Tibial nerve (tissue), 4 donors: ENCODE measurements at places on chromosomes 6 and 20.

DNA sequence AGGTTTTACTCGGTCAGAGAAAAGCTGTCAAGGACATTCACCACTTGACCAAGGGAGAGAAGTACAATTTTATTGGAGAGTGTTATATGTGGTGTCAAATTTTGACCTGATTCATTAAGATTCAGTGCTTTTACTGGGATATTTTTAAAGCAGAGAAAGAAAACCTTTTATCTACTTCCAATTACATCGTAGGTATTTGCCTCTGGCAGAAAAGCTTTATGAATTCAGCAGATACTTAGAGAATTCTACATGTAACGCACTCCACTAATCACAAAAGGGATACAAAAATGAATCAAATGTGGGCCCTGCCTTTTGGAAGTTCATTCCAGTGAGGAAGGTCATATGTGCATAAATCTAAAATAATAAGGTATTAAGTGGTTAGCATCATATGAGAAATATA, 133.7 kb downstream of the STXBP5 start:
- no peak for DNase-seq

GRCh38 chr20:33731693-33732165, at the start of gene ZNF341:
ZNF341 (plus strand) TSS chr20:33731996; CDS start chr20:33732022, 26 bp downstream.
- DNase-seq, result peak; percentile 71

DNA sequence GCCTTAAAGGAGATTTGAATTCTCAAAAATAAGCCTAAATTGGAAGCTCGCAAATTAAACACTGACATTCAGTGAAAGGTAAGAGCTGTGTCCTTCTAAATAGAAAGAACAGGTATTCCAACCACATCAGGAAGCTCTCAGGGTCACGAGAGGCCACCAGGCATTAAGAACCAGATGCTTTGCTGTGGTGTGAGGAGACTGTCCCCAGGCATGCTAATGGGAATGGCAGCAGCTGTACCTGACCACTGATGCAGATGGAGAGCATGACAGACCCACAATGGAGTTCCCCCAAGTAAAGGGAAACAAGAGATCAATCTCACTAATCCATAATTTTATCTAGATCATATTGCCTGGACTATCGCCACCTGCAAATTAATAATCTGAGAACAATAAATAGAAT, 658.9 kb upstream of the NOX3 start:
- DNase-seq, result no peak

DNA sequence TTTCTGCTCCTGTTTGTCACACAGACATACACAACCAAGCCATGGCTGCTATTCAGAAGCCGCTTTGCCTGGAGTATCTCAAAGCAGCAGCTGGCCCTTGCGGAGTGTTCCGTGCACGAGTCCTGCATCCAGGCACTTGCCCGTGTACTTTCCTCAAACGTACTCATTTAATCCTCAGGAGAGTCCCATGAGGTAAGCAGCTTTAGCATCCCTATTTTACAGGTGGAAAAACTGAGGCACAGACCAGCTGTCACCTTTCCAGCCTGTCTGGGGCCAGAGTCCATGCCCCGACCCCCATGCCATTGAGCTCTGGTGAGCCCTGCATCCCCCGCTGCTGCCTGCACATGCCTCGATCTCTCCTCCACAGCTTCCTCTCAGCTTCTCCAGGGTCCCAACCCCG, 130.0 kb downstream of the ERMARD start:
- no peak for DNase-seq

DNA sequence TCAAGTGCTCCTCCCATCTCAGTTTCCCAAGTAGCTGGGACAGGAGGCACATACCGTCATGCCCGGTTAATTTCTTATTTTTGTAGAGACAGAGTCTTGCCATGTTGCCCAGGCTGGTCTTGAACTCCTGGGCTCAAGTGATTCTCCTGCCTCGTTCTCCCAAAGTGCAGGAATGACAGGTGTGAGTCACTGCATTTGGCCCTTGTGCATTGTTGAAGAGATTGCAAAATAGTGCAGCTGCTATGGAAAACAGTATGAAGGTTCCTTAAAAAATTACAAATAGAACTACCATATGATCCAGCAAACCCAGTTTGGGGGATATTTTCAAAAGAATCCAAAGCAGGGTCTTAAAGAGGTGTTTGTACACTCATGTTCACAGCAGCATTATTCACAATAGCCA, 69.1 kb downstream of the GJA10 start:
- no peak for DNase-seq

DNA sequence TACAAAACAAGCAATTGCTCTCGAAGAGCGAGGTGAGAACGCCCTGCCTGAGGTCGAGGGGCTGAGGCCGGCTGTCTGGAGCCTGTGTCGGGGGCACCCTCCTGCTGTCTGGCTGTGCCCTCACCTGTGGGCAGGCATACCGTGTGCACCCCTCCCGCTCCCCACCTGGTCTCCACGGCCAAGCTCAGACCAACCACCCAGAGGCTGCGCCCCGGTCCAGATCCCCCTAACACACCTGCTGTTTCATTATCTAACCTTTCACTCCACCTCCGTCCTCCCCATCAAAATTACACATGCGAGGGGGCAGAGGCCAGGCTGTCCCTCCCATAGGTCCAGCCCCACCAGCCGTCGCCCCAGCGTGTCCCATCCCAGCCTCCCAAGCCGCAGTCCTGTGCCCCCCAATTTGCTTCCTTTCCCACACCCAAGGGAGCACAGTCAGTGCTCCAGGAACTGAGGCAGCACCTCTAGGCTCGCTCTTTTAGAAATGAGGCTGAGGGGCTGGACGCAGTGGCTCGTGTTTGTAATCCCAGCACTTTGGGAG, 35.2 kb downstream of the NTSR1 start:
- no peak for DNase-seq

- no peak for DNase-seq
These were observed 20.0 kb downstream of the SUN5 start for GRCh38 chr20:32984196-32984595.

DNA sequence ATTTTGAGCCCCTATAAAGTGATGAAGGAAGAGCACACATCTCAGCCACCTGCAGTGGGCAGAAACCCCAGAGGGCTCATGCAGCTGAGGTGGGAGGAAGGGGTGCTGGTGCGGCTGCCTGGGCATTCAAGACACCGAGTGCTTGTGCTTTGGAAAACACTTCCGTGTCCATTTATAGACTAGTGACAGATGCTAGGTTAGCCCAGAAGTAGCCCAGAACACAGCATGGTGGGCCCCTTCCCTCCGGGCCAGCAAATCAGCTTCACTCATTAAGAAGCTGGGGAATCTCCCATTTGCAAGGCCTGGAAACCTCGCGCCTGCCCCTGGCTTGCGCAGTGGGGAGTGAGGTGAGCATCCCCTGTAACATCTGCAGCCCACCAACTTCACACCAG, 12.9 kb downstream of the BEND3 start:
- DNase-seq, result no peak

- no peak for DNase-seq
These were observed 175.3 kb upstream of the CST7 start for GRCh38 chr20:24773751-24774201.

DNA sequence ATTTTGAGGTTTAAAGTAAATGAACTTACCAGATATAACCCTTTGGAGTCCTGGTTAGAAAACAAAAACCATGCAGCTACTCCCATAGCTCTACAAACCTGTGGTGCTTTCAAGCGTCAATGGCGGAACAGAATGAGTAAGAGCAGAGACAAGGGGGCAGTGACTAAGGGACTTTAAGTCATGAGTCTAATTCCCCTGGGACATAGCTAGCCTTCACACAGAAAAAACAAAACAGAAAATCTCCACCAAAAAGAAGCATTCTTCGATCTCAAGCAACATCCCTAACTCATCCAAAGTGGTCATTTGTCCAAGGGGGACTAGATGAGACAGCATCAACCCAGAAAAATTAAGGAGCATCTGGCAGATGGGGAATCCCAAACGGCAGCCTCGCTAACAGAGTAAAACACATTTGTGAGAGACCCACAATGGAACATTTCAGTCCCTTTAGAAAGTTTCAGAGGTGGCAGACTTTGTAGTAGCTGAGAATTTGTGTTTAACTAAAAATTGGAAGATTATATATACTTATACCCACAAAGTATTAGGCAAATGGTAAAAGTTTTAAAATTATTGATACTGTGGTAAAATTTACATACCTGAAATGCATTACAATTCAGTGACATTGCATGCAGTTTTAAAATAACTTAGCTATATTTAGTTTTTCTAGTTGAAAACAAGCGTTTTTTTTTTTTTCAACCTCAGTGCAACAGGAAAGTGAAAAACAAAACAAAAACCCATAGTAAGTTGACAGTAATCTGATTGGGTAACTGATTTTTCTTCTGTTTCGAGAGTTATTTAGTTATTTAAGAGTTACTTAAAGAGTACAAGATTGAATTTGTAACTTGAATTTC, 67.5 kb downstream of the KCNQ5 start:
- DNase-seq, result no peak

GRCh38 chr6:36733300-36733699, 35.7 kb downstream of the RAB44 start:
- no peak for DNase-seq

DNA sequence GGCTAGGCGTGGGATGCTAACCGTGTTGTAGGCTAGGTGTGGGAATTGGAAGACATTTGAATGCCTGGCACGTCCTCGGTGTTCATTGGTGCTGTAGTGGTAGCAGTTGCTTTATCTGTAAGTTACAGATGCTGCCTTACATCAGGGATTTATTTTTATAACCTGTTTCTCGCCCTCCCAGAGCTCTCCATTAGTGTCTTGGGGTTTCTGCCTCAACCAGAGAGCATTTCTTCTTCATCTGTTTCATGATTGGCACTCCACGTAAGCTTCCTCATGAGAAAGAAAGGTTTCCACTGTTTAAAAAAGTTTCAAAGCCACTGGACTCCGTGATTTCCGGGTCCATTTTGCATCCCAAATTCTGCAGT, 9.0 kb downstream of the IGF2R start:
- no peak for DNase-seq

GRCh38 chr6:151082079-151082478, 157.7 kb upstream of the AKAP12 start:
- no peak for DNase-seq
